ENCODE measurements at places on chromosomes 16 and 17.

- no peak for DNase-seq
Measured at GRCh38 chr17:20263595-20263994, 203.7 kb downstream of the LGALS9B start.

DNA sequence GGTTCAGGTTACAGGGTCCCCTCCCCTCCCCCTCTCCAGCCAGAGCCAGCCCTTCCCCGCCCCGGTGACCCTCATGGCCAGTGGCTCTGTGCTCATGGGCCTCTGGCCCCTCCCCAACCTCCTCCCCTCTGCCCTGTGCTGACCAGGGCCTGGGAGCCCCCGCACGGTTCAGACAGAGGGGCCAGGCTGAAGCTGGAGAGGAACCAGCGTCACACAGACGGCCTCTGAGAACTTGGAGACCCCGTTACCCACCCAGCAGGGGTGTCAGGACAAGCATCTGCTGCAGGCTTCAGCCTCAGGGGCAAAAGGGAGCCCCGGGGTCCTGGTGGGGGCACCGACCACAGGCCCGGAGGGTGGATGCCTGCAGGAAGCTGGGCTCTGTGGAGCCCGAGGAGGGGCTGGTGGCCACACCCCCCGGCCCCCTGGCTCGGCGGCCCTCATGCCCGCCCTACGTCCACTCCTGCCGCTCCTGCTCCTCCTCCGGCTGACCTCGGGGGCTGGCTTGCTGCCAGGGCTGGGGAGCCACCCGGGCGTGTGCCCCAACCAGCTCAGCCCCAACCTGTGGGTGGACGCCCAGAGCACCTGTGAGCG is at the start of gene WFIKKN1:
TSS of gene WFIKKN1 (plus strand) at position 171 of the 591 bp plus-strand sequence. CDS start at position 440, 269 bp downstream.
- DNase-seq: no peak

GRCh38 chr17:79301469-79301868 is 226.8 kb downstream of the ENGASE start:
- DNase-seq: no peak

DNA sequence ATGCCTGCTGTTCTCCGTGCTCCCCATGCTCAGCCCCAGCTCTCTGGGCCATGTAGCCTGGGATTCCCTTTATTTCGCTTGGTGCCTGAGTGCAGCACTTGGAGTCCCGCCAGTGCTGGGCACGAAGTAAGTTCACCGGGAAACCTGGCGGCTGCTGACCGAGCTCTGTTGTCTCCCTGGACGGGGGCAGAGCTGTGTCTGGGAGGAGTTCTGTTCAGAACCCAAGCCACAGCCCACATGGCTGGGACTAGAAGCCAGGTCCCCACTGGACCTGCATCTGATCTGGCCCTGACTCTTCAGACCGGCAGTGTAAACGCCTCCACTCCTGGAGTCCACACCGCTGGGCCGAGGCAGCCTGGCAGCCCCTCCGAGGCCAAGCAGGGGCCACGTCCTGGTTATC is 37.5 kb upstream of the CIBAR2 start:
- DNase-seq: no peak

DNA sequence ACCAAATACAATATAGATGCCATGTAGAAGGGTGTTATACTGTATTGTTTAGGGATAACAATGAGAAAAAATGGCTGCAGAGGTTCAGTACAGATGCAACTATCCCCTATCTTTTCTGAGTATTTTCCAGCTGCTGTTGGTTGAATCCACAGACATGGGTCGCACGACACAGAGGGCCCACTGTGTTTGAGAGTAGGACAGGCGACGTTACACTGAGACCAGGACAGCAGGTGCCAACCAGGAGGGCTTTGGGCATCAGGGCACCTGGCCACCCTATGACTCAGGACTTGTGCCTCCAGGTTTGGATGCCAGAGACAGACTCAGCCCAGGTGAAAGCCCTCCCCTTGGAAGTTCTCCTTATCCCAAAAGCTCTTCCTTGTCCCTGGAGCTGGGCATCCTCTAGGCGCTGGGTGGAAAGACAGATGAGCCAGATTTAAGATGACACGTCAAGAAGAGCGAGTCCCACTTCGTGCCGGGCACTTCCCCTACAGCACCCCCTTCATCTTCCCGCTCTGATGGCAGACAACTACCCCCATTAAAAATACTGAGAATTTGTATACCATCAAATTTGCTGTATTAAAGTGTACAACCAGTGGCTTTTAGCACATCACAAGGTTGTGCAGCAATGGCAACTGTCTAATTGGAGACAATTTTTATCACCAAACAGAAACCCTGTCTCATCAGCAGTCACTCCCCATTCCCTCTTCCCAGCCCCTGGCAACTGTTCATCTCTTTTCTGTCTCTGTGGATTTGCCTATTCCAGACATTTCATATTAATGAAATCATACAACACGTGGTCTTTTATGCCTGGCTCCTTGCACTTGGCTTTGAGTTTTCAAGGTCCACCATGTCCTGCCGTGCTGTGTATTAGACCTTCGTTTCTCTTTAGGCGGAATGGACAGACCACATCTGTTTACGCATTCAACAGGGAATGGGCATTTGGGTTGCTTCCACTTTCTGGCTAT is 30.6 kb downstream of the TNFRSF13B start:
- DNase-seq: no peak

DNA sequence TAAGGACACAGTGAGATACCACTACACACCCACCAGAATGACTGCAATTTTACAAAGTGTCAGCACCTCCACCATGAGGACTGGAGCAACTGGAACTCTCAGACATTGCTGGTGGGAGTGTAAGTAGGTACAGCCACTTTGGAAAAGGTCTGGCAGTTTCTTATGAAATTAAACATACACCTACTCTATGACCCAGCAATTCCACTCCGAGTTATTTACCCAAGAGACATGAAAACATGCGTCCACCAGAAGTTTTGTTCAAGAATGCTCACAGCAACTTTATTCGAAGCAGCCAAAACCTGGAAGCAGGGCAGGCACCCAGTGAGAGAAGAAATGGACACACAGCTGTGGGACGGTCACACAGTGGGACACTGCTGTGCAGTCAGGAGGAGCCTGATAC is 384.0 kb downstream of the SOX9 start:
- DNase-seq: no peak

GRCh38 chr16:87806261-87806640 is 40.5 kb upstream of the KLHDC4 start:
- no peak for DNase-seq

DNA sequence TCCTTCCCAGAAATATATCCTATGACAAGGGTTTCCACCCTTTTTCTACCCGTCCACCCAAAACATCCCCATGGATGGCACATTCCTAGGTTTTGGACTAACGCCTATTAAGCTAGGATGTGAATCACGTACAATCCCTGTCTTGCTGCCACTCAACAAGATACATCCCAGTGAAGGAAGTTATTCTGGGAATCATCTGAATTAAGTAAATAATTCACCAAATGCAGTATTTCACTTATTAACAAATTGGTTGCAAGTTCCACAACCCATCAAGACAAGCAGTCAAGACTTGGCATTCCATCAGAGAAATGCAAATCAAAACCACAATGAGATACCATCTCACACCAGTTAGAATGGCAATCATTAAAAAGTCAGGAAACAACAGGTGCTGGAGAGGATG is 32.1 kb downstream of the ASPA start:
- no peak for DNase-seq

DNA sequence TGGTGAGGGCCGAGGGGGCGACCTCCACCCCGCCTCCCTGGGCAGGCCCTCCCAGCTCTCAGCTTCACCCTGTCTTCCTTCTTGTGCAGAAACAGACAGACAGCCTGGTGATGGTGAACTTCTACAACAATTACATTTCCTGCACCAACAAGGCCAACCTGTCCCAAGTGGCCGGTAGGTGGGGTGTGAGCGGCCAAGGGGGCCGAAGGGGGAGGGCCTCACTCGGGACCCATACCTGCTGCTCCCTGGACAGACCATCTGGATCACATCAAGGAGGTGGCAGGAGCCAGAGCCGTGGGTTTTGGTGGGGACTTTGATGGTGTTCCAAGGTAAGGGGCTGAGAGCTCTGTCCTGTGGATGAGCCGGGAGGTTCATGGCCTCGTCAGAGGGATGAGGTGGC is 20.1 kb downstream of the CHMP1A start:
- DNase-seq: no peak

DNA sequence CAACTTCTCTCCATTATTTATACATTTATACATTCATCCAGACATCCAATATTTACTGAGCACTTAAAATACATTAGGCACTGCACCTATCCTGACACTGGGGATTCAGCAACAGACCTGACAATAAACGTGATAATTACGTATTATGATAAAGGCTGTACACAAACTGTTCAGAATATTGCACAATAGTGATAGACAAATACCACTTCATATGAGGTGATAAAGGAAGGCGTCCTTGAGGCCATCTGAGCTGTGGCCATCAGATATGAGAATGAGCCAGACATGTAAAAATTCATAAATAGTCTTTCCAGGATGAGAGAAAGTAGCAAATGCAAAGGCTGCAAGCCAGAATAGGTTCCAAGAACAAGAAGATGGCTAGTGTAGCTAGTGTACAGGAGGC is 8.6 kb downstream of the USP32 start:
- no peak for DNase-seq

DNA sequence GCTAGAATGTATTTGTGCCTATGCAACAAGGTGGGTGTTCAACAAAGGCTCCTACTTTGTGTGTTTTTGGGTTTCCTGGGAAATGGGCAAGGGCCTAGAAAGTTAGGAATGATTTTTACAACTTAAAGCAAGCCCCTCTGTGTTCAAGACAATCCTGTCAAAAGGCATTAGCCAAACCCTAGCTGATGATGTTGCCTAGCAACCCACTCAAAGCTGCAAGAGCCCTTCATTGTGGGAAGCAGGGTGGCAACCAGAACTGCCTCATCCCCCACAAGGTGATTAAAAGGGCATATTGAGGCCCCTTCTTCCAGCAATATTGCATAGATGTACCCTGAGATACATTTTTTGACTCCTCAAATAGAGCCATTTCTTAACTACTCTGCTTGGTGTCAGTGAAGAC is 16.0 kb upstream of the RASL10B start:
- no peak for DNase-seq

GRCh38 chr16:27689711-27690110 is 139.8 kb downstream of the KATNIP start:
- no peak for DNase-seq

- no peak for DNase-seq
Measured at GRCh38 chr16:30414159-30414558, 6.8 kb downstream of the ZNF771 start.

- DNase-seq: no peak
Measured at GRCh38 chr17:55659661-55660060, 63.0 kb downstream of the TMEM100 start.

DNA sequence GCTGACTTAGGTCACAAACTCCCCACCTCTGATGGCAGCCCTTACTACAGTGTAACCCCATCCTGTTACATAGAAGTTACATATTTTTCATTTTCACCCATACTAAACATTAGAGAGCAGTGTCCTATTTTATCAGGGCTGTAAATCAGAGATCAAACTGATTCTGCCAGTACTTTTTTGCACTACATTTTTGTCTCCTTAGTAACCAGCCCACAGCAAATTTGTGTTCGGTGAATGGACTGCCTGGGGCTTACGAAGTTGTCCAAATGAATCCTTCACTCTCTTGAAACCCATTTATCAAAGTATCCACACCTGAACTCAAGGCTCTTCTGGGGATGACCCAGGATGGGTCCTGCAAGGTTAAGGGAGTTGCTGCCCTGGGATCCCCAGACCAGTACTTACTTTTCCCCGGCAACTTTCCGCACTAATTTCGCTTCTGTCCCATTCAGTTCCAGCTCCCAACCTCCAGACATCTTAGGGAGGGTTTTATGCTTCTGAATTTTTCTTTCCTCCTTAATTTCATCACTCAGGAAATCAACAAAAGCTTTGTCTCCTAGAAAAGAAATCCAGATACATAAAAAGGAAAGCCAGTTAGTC is 1.1 kb downstream of the C1QBP start:
- no peak for DNase-seq

- no peak for DNase-seq
Measured at GRCh38 chr17:50767446-50767845, at the start of gene ANKRD40CL. Gene ANKRD40CL, minus strand, starts transcription at chr17:50767518. Its CDS starts 605 bp downstream, at chr17:50766913.

- no peak for DNase-seq
Measured at GRCh38 chr17:42525221-42525620, 10.8 kb upstream of the NAGLU start.

DNA sequence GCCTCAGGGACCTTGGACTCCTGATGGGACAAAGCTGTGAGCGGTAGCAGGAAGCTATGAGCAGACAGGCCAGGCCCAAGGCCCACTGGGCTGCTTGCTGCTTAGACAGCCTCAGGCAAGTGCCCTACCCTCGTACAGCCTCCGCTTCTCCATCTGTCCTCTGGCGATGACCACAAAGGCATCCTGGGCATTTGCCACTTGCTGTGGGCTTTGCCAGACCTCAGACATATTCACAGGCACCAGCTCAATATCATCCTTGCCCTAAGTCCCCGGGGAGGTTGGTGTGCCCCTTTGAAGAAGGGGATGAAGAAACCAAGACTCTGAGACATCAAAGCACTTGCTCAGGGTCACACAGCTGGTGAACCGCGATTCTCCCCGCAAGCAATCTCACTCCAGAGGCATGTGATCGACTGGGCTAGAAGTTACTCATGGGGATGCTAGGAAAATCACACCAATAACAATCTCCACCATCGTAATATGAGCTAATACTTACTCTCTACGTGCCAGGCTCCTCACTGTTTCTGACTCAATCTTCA is 21.7 kb downstream of the PPL start:
- no peak for DNase-seq

DNA sequence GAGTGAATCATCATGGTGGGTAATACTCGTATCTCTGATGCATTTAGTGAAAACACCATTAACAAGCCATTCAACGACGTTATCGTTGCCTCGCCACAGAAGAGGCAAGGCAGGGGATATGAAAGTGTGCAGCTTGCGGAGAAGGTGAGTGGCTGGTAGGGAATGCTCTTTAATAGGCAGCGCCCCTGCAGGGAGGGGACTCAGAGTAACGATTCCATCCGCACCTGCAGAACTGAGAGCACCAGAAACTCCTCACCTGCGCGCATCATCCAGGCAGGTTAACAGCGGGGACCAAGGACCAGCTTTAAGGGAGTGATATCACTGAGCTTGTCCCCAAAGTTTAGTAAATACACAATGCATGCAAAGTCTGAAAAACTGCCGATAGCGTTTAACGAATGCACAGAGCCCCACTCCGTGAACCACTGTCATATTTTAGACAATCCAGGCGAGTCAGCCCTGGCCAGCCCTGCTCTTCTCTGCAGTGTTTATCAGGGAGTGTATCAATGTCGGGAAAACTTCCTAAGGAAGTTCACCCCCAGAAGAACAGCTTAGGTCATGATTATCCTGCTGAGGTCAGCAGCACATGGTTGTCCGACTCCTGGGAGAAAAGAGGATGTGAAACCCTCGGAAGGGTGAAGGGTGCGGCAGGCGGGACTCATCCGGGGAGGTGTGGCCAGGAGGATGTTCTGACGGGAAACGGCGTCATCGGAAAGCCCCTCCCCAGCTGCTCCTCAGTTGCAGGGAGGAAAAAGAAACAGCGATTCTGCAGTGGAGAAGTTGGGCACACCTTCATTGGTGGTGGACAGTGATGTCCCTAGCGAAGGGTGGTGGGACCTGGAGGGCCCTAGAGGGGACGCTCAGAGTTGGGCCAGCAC is 68.5 kb upstream of the DNAH17 start:
- DNase-seq: peak; percentile 44

DNA sequence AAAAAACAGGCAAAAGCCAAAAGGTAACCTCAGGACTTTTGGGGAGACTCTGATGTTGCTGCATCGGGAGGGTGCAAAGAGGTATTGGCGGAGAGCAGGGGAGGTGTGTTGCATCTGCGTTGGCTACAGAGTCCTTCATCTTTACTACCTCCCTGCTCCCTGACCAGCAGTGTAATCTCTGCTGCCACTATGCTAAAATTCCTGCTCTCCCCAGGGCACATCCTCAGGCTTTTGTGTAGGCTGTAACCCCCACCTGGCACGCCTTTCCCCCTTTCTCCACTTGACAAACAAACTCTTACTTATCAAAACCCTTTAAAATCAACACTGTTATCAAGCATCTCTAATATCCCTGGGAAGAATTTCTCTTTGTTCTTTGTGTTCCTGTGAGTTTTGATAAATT is 435.3 kb downstream of the HAPSTR1 start:
- DNase-seq: no peak

Measured in stimulated activated CD8-positive, alpha-beta memory T cell treated with anti-CD3 and anti-CD28 coated beads, Interleukin-15, amount 100 ng/mL, for 48 hours (primary cell).